ENCODE measurements at places on chromosomes 5 and 9. TPM values are rescaled to one million over a fixed set of nuclear protein-coding genes. Genes with fewer than 3 reads are reported as not detected.

Gene TLX3
- not detected for total RNA-seq

Gene NPM1
- total RNA-seq: 1,592 TPM

Gene C8G
- 1.4 TPM for total RNA-seq

Gene MTAP
- 51.2 TPM for total RNA-seq

Gene CBY3
- total RNA-seq: not detected

Gene SAXO1
- not detected for total RNA-seq

Gene PRSS3
- 10.7 TPM for total RNA-seq

Gene WNK2
- not detected for total RNA-seq

Gene SLC36A3
- not detected for total RNA-seq

GRCh38 chr9:109086221-109086620 is 33.5 kb downstream of the TMEM245 start:
- peak; percentile 65 for DNase-seq

DNA sequence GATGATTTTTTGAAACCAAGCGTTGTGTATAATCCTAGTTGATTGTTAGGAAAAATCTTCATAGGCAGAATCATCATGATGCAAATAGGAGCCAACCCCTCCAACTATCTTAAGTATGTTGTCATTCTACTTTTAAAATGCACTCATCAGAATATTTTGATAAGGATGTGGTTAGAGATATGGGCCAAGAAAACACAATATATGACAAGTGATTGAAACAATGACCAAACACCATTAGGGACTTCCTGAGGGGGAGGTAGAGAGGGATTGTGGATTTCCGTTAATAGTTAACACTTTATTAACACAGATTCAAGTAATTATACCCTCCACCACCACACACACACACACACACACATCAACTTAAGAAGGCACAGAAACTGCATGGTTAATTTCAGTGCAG is 143.3 kb downstream of the ARSB start:
- peak; percentile 80 for DNase-seq

DNA sequence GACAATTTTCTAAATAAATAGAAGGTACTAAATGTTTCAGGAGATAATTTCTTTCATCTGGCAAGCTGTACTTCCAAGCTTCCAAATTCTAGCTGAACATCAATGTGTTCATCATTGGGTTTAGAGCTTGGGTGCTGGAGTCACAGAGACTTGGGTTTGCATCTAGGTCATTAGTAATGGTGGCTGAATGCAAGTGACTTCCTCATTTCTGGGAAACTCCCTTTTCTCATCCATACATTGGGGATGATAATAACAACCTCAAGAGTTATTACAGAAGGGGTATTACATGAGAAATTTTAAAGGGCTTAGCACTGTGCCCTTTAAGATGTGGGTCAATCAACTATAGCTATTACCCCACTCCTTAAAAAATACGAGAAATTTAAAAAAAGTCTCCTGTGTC is 41.1 kb upstream of the KLF4 start:
- DNase-seq: no peak

DNA sequence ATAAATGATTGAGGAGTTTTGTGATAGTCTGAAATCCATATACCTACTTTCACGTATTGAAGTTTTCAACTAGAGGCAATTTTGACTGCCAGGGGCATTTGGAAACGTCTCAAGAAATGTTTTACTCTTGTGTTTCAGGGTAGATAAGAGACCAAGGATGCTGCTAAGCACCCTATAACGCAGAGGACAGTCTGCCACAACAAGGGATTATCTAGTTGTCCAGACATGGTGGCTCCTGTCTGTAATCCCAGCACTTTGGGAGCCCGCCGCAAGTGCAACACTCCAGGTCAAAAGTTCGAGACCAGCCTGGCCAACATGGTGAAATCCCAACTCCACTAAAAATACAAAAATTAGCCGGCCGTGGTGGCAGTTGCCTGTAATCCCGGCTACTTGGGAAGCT is 133.7 kb upstream of the CCNG1 start:
- DNase-seq: no peak

DNA sequence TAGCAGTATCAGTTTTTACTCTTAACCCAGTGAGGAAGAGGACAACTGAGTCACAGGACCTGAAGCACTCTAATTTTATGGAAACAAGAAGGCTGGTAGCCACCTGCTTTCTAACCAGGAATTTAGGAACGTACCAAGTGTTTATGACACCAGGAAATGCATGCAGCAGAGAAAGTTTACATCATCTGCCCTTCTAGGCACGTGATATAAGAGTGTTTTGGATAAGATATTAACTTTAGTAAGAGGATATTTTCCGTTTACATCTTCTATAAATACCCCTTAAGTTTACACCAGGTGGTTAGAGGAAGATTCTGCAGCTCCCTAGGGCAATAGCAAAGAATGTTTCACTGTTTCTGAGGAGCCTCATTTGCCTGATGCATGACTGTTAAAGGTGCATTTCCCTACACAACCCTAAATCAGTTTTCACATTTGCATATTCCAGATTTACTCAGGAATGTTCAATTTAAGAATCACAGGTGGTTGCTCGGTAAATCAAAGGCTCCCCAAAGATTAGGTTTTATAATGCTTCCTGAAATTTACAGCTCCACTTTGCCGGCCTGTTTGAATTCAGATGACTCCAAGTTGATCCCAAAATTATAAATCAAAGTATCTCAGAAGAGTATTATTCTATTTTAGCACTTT is 1.8 kb downstream of the TSC1 start:
- DNase-seq: no peak

- DNase-seq: no peak
Measured at GRCh38 chr5:2166306-2166978, 283.7 kb upstream of the IRX4 start.

GRCh38 chr5:139065306-139065705 is 132.9 kb downstream of the SIL1 start:
- DNase-seq: no peak

DNA sequence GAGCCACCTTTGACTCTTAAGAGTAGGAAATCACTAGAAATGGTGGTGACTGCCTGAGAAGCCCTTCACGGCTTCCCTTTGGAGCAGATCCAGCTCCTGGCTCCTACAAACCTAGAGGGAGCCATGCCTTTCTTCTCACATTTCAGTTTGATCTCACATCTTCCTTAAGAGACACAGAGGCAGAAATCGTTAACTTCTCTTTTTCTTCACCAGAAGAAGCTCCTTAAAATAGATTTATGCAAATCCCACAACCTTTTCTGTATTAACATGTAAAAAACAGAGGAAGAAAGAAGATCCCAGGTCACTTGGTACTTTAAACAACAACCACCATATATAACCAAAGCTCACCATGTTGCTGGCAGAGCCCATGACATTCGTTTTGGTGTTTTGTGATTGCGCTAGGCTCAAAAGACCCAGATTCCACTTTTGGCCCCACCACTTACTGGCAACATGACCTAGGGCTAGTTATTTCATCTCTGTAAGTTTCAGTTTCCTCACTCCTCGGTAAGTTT is 29.6 kb downstream of the PAX5 start:
- DNase-seq: no peak

DNA sequence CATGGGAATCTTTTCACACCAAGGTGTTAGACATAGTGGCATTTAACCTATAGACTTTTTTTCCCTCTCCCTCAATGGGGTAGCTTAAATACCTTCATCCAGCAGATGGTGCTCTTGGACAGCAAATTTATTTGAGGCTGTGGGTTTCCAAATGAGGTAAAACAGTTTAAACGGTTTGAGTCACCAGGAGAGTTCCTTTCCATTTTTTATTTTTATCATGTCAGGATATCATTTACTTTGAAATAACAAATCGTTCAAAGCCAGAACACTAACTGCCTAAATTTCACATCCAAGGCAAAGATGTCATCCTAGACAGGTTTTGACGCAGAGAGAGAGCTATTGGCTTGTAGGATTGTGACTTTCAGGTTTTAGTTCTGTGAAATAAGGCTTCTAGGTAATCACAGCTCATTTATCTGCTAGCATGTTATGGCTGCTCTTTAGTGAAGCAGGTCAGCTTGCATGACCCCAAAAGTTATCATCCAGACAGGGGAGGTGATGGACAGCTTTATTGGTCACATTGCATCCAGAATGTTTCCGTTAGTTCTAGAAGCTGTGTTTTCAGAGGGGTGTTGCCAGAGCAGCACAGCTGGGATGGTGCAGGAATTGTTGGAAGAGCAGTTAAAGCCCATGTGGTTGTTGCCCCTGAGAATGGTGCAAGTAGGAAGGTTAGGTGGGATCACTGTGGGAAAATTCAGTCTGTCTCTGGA is 69.8 kb downstream of the KDM4C start:
- peak; percentile 69 for DNase-seq

DNA sequence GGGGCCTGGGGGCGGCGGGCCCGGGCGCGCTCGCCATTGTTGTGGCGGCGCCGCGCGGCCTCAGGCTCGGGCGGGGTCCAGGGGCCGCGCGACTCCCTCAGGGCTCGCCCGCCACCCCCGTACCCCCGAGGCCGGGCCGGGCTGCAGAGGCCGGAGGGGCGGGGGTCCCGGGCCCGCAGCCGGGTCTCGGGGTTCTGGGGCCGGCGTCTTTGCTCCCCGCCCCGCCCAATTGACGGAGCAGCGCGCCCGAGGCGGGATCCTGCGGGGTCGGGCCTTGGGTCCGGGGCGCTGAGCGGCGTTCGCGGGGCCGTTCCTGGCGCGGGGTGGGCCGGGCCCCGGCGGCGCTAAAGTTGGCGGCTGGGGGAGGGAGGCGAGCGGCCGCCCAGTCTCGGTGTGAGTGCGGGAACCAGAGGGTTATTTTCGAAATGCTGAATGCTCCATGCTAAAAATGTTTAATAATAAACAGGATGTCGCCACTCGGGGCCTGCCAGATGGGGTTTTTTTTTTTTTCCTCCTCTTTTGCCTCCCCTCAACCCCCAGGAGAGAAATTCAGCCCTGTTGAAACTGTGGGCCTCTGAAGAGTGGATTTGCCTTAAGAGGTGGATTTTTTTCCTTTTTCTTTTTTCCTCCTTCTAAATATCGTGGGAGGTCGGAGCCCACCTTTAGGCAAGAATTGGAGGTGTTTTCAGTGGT is 724 bp downstream of the PRRC2B start:
- DNase-seq: peak; percentile 53

DNA sequence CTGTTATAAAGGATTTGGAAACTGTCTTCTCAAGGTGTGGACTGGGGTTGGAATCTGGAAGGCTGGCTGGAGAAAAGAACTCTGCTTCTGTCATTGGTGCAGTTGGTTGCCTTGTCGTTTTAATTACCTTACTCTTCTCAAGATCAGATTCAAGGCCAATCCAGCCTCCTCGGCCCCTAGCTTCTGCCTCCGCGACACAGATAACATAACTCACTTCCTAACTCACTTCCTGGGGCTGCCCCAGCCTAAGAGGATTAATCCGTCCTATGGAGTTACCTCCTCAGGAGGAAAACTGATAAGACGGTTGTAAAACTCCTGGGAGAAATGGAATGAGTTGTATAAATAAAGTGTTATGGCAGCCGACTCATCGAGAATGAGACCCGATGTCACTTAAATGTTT is 389.1 kb upstream of the WWC1 start:
- DNase-seq: no peak

DNA sequence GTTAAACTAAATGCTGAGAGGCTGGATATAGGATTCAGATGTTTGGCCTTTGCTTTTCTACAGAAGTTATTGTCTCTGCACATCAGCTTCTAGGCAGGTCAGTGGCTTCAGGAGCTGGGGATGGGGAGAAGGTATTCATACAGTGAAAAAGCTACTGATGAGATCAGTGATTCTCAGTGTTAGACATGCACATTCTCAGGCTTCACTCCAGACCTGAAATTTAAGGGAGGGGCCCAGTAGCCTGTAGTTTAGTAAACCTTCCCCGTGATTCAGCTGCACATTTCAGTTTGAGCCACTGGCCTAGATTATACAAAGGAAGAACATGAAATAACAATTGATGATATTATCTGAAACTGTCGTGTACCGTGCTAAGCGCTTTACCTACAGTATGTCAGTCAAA is 127.2 kb downstream of the ARHGAP26 start:
- no peak for DNase-seq

GRCh38 chr5:158463188-158463587 is 604.2 kb upstream of the CLINT1 start:
- DNase-seq: no peak

DNA sequence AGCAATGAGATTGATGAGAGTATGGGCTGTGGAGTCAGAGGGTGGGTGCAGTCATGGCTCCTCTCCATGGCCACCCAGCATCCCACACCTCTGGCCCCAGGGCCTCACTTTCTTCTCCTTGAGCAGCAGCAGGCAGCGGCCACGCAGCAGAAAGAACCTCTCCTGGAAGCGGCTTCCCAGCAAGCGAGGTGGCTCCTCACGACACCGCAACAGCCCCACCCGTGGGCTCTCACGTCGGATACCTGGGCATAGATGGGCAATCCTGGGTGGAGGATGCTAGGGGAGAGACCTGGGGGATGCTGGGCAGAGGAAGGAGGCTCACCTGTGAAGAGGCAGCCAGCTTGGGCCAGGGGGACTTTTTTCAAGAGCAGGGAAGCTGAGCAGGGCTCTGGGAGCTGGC is 5.2 kb upstream of the FCHSD1 start:
- DNase-seq: no peak

DNA sequence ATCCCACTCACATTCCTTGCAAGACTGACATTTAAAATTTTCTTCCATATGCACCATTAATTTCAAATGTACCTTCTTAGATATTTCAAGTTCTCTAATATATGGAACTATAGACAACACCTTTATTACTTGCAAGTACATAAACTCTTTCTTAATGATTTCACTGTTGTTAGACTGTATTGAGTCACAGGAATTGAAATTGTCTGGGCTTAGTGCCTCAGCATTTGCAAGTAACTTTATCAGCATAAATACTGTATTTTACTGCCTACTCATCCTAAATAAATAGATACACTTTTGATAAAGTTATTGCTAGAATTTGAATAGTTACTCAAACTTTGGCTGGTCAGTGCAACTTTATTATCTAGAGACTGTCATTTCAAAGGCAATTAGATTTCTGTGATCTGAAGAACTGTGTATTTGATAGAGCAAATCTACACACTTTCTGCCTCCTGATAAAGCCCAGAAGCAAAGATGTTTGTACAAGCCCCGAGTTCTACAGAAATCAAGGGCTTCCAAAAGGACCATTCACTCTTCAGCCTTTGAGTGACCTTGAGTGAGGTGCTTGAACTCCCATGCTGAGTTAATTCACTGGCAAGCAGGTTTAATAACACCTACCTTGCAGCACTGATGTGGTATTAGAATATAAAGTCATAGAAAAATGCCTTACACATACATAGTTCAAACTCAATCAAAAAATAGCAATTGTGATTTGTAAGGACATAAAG is 91.6 kb downstream of the COX7C start:
- no peak for DNase-seq

DNA sequence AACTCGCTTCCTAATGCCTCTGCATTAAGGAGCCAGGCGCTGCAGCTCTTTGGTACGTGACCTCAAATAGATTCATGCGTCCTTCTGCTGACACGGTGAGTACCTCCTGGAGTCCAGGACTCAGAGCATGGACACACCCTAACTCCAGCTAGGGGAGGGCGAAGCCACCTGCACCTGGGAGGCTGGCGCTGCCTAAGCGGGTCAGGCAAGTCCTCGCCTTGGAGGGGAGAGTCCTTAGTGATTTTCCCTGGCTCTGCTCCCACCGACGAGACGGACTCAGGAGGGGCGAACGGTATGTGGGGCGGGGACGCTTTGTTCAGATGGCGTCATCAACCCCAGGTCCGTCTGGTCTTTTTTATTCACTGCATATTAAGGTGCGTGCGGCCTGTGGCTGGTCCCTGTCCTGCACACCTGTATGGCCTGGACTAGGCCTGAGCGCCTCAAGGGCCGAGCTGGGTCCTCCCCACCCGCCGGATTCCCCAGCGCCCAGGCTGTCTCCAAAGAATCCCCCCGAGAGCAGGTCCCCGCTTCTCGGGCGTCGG is 50.3 kb downstream of the NSUN2 start:
- DNase-seq: no peak

Measured in endothelial cell of umbilical vein (primary cell).